GM06990 (cell line): ENCODE measurements at places on chromosomes 6 and 20.

DNA sequence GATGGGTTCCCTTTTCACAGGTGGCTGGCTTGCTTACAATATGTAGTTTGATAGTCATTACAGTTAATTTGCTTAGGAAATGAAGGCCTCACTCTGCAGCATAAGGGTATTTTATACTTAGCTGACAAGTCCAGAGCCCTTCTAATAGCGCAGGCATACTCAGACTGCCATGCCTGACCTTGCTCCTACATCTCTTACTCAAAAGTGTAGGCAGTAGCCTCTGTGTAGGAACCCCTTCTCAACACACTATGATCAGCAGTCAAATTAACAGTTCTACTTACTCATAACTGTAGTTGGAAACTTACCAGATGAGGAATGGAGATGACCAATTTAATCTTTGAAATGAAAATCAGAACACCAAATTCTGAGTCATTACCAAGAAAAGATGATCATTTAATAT lies 373.5 kb downstream of the TBC1D32 start:
- DNase-seq = no peak

DNA sequence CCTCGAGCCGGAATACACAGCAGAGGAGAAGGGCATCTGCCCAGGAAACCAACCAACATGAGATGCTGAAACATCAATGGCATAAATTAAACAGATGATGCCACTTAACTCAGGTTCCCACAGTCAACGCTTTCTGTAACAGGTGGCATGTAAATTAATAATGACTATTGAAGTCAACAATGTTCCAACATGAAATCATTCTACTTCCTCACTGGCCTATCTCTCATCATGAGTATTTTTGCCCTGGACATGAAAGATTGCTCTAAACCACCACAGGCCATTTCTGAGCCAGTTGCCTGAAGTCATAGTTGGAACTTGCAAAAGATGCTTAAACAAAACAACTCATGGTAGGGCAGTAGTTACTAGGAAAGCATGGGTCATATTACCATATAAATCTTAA lies 397.9 kb upstream of the JARID2 start:
- DNase-seq = no peak

DNA sequence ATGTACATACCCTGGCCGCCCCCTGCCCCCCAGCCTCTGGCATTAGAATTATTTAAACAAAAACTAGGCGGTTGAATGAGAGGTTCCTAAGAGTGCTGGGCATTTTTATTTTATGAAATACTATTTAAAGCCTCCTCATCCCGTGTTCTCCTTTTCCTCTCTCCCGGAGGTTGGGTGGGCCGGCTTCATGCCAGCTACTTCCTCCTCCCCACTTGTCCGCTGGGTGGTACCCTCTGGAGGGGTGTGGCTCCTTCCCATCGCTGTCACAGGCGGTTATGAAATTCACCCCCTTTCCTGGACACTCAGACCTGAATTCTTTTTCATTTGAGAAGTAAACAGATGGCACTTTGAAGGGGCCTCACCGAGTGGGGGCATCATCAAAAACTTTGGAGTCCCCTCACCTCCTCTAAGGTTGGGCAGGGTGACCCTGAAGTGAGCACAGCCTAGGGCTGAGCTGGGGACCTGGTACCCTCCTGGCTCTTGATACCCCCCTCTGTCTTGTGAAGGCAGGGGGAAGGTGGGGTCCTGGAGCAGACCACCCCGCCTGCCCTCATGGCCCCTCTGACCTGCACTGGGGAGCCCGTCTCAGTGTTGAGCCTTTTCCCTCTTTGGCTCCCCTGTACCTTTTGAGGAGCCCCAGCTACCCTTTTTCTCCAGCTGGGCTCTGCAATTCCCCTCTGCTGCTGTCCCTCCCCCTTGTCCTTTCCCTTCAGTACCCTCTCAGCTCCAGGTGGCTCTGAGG lies 7.6 kb downstream of the CDKN1A start:
- no peak for DNase-seq

DNA sequence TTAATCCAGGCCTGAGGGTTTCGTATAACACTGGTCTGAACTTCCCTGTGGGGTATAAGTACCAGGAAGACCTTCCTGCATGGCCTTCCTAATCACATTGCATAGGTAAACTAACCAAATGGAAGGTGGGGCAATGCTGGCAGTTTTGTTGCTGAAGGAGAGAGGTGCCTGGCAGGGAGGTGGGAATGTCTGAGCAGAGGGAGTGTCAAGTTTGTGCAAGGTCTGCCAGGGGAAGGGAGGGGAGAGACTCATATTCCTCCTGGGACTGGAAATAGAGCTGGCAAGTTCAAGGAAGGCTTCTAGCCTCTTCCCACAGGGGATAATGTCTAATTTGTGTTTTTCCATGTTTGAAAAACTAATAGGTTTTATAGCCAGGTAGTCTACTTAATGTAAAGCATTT lies 70.6 kb downstream of the HDDC2 start:
- no peak for DNase-seq

DNA sequence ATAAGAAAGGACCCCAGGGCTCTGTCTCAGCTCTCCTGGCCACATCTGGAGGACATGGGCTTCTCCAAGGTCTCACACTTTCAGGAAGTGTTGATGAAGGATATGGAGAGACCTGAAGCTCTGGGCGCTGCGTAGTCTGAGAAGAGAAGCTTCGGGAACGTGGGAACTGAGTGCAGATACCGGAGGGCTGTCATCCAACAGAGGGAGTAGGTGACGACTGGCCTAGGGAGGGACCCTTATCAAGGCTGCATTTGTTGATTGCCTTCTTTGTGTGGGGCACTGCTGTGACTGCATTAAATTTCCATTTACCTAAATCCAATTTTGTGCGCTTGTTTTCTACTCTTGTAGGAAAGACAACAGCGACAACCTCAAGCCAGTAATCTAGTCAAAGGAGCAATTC lies 63.4 kb downstream of the PLG start:
- DNase-seq = no peak

GRCh38 chr6:40726853-40727252 lies 139.7 kb upstream of the LRFN2 start:
- DNase-seq = no peak

DNA sequence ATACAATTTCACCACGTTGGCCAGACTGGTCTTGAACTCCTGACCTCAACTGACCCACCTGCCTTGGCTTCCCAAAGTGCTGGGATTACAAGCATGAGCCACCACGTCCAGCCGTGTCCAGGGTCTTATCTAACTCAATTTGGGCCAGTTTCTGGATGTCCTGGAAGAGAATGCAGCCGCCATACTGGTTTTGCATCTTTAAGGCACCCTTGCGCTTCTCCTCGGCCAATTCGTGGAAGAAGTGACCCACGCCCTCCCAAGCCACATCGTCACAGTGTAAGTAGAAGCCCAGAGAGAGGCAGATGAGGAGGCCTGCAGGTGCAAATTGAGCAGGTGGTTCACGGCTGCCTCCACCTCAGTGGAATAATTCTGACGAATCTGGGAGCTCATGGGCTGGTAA lies 3.7 kb upstream of the ZNF335 start:
- DNase-seq = no peak

DNA sequence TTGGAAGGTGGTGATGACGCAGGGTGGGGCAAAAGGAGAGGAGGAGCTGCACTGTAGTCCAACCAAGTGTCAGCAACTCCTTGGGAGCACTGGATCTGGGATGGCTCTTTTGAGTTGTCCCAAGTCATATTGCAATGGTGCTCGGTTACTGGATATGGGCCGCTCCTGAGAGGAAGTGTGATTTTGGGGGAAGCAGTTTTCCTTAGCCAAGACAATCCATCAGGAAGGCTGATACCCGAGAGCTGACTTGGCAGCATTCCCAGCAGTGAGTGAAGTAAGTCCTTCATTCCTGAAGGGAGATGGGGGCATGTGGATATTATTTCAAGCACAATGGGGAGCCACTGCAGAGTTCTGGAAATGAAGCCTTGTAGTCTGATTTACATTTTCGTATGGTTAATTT lies 354.1 kb downstream of the RFPL4B start:
- DNase-seq = no peak

- DNase-seq = no peak
Measured at GRCh38 chr6:170152124-170152926, 138.6 kb downstream of the DLL1 start.

DNA sequence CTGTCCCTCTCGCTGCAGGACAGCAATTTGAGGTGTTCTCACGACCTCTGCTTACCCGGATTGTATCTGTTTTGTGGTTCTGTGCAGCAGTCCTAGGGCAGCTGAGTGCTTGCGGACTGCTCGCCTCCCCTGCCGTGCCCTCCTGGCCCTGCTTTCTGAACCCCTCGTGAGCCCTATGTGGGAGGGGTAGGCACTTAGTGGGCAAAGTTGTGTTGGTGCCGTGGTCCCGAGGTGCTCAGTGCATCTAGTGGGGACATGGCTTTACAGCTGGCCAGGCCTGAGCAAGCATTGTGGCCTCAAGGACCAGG lies 5.2 kb downstream of the TMEM181 start:
- no peak for DNase-seq

DNA sequence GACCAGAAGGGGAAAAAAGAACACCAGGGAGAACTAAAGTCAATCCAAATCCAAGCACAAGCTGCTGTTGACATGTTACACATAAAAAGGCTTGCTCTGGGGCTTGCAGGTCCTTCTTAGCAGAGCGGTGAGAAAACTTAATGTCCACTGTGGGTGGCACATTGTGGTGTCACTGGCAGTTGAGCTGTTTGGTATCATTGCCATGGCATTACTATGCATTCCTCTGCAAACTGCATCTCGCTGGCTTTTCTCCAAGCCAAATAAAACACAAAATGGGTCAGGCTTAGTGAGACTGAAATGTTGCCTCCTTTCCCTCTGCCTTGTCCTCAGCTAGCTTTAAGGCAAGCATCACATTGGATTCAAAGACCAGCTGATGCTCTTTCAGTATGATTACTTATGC lies 40.9 kb downstream of the LY86 start:
- no peak for DNase-seq

DNA sequence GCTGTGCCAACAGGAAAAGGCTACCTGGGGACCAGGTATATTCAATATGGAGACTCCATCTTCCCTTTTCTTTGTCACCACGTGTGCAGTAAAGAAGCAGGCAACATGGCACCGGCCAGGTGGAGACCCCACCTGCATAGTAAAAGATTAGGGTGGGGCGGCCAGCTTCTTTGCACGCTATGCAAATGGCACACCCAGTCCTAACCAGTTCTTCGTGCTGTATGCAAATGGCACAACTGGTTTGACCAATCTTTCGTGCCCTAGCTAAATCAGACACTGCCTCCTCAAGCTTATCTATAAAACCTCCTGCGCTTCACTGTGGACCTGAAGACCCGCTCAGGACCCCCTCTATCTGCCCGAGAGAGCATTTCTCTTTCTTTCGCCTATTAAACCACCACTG lies 88.8 kb upstream of the EZR start:
- DNase-seq = no peak

GRCh38 chr6:85464260-85464644 lies 14.4 kb downstream of the NT5E start:
- DNase-seq = no peak
